ENCODE measurements at places on chromosomes 5 and 9. TPM values are rescaled to one million over a fixed set of nuclear protein-coding genes. Genes with fewer than 3 reads are reported as not detected.

GRCh38 chr9:107269681-107270080 lies 13.4 kb upstream of the RAD23B start:
- no peak for DNase-seq

TAF11L5 gene
- not detected for total RNA-seq

DNA sequence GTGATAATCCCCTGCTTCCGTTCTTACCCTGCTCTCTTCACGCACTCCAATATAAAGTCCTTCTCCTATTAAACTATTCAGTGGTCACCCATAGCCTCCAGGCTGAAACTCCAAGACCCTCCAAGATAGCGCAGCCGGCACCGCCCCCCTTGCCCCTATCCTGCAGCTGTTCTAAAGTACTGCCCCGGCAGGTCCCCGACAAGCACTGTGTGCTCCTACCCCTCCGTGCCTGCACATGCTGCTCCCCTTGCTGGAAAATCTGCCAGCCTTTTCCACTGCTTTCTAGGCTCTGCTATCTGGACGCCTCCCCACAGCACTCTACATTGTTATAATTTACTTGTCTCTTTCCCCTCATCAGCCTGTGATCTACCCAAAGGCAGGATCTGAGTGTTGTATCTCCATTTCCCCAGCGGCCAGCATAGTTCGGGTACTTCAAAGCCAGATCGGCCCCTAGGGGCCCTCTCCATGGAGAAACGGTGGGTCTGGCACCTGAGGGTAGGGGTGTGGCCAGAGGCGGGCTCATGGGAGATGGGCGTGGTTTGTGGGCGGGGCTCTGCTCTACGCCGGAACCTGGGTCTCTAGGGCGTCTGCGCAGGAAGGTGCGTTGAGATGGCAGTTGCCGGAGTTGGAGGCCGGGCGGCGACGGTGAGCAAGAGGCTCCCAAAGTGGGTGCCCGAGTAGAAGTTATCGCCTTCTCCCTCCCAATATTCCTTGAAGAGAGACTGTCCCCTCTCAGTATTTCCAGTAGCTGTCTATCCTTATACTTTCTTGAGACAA lies 83.5 kb upstream of the RUSC2 start:
- peak; percentile 76 for DNase-seq

- no peak for DNase-seq
These were observed 238.7 kb downstream of the AGTPBP1 start for GRCh38 chr9:85502815-85503655.

IL7R gene
- 6.1 TPM for total RNA-seq

DNA sequence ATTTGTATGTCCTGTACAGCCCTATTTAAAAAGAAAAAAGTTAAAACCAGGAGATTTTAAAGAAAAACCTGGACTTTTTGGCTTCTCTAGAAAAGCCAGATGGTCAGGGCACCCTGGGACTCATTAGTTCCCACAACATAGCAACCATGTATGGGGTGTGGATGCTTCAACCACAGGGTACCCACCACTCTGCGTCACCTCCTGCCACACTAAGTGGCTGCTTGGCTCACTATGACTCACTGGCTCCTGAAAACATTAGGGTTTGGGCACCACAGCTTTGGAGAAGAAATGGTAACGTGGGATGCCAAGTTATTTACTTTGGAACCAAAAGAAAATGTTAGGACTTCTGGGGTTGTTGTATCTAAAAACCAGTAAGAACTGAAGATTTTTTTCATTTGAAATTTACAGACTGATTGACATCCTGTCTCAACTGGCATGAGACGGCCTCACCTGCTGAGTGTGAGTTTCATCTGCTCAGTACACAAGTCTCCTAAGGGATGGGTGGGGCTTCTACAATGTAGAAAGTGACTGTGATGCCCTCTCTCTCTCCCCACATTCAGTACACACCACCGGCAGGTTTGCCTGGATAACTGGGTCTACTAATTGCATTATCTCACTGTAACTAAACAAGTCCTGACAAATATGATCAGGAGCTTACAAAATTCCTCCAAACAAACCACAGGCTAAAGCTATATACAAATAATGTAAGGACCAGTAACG lies 103.9 kb downstream of the ESM1 start:
- no peak for DNase-seq

TSSK1B gene
- not detected for total RNA-seq

DNA sequence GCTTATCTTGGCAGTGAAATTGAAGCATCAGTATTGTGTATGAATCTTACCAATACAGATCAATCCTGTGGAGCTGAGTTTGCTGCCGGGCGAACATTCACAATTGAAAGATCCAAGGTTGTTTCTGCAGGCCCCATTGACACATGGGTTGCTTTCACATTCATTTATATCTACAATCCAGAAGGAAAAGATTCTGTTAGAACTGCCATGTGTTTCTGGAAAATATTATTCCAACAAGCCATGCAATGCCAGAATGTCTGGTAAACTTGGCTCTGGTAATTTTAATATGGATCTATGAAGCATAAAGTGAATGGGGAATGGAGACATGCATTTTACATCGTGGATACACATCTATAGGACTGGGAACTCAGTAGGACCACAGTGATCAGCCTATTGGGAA lies 180.8 kb downstream of the FBN2 start:
- no peak for DNase-seq

- no peak for DNase-seq
These were observed 26.9 kb upstream of the GALNT10 start for GRCh38 chr5:154163327-154164248.

DNA sequence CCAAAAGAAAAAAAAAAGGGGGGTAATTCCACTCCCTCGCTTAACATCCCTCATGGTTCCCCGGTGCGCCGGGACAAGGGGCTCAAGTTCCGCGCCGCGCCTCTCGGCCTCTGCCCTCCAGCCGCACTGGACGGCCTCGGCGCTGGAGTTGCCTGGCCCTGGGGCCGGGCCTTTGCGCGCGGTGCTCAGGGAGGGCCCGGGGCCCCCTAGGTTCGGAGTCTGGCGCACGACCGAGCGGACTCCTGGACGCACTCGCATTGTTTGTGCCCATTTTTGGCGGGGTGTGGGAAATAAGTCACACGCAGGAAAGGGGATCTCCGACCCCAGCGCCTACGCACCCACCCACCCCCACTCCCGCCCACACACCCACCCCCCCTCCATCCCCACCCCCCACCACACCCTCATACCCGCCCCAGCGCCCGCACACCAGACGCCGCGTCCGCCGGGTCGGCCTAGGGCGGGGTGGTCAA lies 381 bp downstream of the MED22 start:
- peak; percentile 47 for DNase-seq

GRCh38 chr9:2016408-2017330 lies 1.5 kb downstream of the SMARCA2 start:
- peak; percentile 88 for DNase-seq

- DNase-seq = peak; percentile 91
These were observed at the start of gene ARHGEF39 for GRCh38 chr9:35664531-35665470. Gene ARHGEF39 (minus strand): TSS chr9:35665195. CDS start chr9:35665169, 26 bp downstream.

CDKN2A gene
- 1.3 TPM for total RNA-seq

NKD2 gene
- total RNA-seq = 1.9 TPM

PDGFRB gene
- 8.6 TPM for total RNA-seq

DNA sequence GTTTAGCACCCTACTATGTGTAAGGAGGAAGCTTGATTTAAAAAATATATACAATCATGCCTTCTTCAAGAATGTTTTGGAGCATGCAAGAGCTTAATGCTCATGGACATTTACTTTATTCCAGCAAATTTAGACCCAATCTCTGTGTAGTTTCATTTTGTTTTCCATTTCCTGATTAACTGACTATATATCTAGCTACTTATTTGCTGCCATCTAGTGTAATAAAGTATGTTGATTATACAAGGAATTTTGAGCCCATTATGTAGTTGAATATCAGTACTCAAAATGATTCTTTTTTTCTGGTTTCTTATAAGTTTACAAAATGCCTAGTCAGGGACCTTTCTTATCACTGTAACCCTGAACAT lies 100.0 kb upstream of the CCDC152 start:
- DNase-seq = no peak

GRCh38 chr9:92550765-92551164 lies 15.0 kb upstream of the ECM2 start:
- no peak for DNase-seq

DNA sequence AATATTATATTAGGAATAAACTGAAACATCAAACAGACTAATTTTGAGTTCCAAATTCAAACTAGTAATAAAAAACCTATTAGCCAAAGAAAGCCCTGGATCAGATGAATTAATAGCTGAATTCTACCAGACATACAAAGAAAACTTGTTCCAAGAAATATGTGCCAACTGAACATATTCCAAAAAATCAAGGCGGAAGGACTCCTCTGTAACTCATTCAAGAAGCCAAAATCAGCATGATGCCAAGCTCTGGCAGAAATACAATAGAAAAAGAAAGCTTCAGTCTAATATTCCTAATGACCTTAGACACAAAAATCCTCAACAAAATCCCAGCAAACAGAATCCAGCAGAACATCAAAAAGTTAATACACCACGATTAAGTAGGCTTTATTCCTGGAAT lies 619.1 kb upstream of the COX7C start:
- no peak for DNase-seq

GRCh38 chr5:110013017-110013416 lies 323.3 kb downstream of the MAN2A1 start:
- DNase-seq = no peak

GRCh38 chr5:89105171-89105695 lies 222.2 kb upstream of the MEF2C start:
- DNase-seq = no peak

DNA sequence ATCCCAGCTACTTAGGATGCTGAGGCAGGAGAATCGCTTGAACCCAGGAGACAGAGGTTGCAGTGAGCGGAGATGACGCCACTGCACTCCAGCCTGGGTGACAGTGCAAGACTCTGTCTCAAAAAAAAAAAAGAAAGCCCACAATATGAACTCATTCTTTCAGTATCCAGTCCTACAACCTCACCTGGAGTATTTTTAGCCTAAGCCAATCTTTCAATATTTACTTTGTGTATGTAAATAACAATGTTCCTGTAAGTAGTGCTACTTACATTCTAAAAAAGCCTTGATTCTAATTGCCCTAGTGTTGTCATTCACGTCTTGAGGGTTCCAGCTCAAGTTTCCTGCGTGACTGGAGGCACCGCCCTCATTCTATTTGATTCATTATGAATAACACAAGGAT lies 62.0 kb downstream of the BHMT start:
- no peak for DNase-seq

GRCh38 chr5:148186248-148187003 lies 16.4 kb upstream of the SPINK6 start:
- no peak for DNase-seq

TRIP13 gene
- 5.8 TPM for total RNA-seq

COL5A1 gene
- total RNA-seq = 10.9 TPM

ZNF474 gene
- total RNA-seq = not detected

PALM2AKAP2 gene
- 3.4 TPM for total RNA-seq

GRCh38 chr5:126780165-126780827 lies 3.4 kb downstream of the LMNB1 start:
- DNase-seq = peak; percentile 47

FCN1 gene
- total RNA-seq = 0.79 TPM

DNA sequence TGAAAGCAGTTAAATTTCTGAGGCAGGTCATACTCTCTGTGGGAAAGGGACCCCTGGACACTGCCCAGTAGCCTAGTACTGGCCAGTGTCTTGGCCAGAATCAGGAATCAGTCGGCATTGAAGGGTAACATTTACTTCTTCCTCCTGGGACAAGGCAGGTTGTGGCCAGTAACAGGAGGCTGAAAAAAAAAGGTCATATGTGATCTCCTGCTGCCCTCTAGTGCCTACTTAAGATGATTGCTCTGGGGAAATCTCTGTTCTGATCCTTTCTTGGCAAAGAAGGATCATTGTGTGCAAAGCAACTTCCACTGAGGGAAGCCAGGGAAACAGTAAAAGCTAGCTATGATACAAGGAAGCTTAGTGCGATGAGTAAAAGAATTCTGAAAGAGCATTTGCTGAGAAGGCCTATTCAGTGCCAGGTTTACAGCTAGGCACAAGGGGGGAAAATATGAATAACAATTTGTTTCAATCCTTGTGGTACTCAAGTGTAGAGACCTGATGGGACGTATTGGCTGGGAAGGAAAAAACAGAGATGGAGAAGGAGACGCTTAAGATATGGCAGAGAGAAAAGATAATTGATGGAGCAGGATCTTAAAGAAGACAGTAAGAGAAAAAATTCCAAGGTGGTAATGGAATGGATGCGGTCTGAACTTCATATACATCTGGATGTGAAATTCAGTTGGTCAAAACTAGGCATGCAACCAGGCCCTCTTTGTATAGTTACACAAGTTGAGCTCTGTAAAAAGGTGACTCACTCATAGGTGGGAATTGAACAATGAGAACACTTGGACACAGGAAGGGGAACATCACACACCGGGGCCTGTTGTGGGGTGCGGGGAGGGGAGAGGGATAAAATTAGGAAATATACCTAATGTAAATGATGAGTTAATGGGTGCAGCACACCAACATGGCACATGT lies 25.8 kb upstream of the TRIM32 start:
- DNase-seq = no peak

GZMA gene
- total RNA-seq = 5.7 TPM

DNA sequence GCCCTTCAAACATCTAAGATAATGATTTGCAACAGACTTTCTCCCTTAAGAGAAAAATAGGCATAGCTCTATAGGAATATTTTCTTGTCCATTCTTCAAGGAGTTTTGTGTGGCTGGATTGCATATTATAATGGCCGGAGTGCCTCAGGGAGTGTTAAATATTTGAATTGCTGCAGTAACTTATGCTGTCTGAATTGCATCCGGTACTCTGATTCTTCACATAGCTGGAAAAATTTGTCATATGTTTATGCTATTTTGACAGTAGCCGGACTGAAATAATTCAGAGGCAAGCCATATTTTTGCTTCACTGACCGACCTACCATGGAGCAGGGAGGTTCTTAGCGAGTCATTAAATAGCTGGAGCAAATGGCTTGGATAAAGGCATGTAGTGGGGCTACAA lies 621.0 kb downstream of the ACTL7B start:
- no peak for DNase-seq

DNA sequence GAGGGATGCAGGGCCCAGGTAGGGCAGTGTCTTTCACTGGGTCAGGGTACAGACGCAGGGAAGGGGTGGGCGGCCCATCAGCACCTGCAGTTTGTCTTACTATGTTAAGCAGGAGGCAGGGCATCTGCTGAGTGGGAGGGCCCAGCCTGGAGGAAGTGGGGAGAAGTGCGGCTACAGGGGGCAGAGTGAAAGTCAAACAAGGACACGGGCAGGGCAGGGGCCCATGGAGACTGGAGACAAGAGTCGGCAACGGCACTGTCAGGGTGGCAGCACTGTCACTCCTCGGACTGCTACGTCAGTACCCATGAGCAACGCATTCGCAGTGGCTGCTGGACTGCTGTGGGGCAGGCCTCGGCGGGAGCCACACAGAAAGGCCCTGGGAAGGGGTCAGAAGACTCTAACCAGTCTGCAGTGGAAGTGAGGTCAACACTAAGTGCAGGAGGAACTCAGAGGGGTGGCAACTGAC lies 19.7 kb downstream of the CAMSAP1 start:
- no peak for DNase-seq

ACOT12 gene
- not detected for total RNA-seq

GRCh38 chr9:32533336-32533735 lies 7.3 kb upstream of the RIGI start:
- DNase-seq = no peak

- DNase-seq = no peak
These were observed 35.9 kb downstream of the VCAN start for GRCh38 chr5:83507431-83507830.
